Ascending aorta (tissue), 2 donors: ENCODE measurements at places on chromosomes 12 and 14.

- no peak for DNase-seq
- H3K36me3 ChIP-seq: no peaks in the 10 kb centered on the region
- no peaks in the 10 kb centered on the region for H3K4me1 ChIP-seq
- no peak overlapping the region for H3K27ac ChIP-seq
- H3K4me3 ChIP-seq: no peak overlapping the region
Observed at GRCh38 chr12:12755923-12756322, 29.5 kb upstream of the APOLD1 start.

DNA sequence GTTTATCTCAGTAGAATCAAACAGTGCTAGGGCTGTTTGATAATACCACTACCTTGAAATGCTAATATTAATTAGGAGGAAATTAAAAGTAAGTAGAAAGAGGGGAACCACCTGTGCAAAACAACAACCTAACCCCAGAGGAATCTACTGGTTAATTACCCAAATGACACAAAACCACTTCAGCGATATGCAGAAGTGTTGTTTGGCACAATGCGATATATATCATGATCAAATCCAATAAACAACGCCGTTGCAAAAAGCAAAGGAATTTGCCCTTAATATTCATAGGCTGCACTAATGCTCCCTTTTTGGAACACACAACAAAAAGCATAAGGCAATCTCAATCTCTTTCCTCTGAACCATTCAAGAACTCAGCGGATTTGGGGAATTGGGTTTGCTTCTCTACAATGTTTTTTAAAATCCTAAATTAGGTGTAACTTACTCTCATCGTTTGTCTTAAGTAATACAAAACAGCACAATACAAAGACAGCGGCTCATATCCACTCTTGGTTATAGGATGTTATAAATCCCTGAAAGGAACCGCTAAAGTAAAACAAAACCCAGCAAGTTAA lies 1.5 kb downstream of the MAP4K5 start:
- H3K4me1 ChIP-seq: peaks cover 4% of the 10 kb centered on the region
- no peaks in the 10 kb centered on the region for H3K36me3 ChIP-seq
- peak overlapping the region; percentile 77 for H3K4me3 ChIP-seq
- no peak for DNase-seq

DNA sequence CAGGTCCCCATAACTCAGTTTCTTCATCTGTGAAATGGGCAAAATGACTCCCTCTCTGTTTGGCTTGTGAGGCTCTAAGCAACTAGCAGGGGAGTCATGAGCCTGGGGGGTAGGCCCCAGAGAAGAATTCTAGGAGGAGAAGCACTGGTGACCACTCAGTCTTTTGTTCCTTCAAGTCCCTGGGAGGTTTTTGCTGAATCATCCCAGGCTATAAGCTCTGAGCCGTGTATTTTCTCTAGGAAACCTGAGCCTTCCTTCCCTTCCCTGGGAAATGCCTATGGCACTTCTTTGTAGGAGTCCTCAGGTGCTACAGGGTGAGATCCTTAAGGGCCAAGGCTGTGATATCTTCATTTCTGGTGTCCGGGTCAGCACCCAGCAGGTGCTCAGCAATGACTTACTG lies 4.5 kb downstream of the RPH3A start:
- H3K27me3 ChIP-seq: no peaks in the 10 kb centered on the region
- no peaks in the 10 kb centered on the region for H3K4me1 ChIP-seq
- no peak overlapping the region for H3K4me3 ChIP-seq
- DNase-seq: no peak

DNA sequence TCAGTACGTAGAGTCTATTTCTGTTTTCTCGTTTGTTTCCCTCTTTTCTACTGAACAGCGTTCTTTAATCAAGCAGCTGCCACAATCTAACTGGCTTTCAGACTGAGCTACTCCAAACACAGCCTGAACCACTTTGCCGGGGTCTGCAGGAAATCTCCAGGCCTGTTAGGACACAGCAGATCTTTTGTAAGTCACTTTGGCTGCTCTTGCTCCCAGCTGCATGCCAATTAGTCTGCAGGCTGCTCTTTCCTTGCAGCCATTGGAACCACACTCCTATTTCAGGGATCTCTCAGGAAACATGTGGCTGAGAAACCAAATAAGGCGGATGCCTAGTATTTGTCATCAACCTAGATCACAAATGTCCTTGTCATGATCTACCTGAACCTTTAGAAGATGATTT lies 73.6 kb downstream of the TMTC1 start:
- peaks cover 2% of the 10 kb centered on the region for H3K4me1 ChIP-seq
- H3K36me3 ChIP-seq: no peaks in the 10 kb centered on the region
- H3K4me3 ChIP-seq: no peak overlapping the region
- peak overlapping the region; percentile 43 for H3K27ac ChIP-seq
- H3K27me3 ChIP-seq: no peaks in the 10 kb centered on the region

GRCh38 chr14:53002576-53002975 lies 51.7 kb upstream of the FERMT2 start:
- no peaks in the 10 kb centered on the region for H3K4me1 ChIP-seq
- no peak for DNase-seq
- no peaks in the 10 kb centered on the region for H3K27me3 ChIP-seq
- H3K27ac ChIP-seq: no peak overlapping the region
- H3K4me3 ChIP-seq: no peak overlapping the region

GRCh38 chr12:17992002-17992656 lies 97.9 kb downstream of the RERGL start:
- H3K4me1 ChIP-seq: no peaks in the 10 kb centered on the region
- H3K27me3 ChIP-seq: no peaks in the 10 kb centered on the region
- H3K4me3 ChIP-seq: no peak overlapping the region
- H3K27ac ChIP-seq: no peak overlapping the region
- DNase-seq: no peak

DNA sequence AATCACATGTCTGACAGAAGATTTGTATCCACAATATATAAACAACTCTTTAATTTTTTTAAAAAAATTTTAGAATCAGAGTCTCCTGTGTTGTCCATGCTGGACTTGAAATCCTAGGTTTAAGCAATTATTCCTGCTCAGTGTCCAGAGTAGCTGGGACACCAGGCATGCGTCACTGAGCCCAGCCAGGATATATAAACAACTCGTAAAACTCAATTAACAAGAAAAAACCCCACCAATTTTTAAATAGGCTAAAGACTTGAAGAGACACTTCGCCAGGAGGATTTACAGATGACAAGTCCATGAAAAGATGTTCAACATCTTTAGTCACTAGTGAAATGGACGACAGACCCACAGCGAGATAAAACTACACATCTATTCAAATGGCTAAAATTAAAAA lies 2.0 kb upstream of the SCN8A start:
- H3K36me3 ChIP-seq: no peaks in the 10 kb centered on the region
- peaks cover 4% of the 10 kb centered on the region for H3K27me3 ChIP-seq
- DNase-seq: no peak

DNA sequence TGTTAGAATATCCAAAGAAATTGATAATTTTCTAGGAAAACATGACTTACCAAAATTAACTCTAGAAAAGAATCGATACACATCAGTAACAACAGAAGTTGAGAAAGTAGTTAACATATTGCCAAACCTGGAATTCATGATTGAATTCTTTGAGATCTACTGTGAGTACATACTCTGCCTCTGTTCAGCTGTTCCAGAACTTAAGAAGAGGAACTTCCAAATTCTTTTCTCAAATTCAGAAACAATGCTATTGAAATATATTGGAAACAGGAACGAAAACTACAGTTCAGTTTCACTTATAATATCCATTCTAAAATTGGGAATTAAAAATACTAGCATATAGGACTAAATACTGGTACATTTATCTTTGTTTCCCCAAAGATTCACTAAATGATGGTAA lies 57.9 kb downstream of the MARK3 start:
- no peaks in the 10 kb centered on the region for H3K4me1 ChIP-seq
- no peaks in the 10 kb centered on the region for H3K27me3 ChIP-seq
- no peak overlapping the region for H3K4me3 ChIP-seq

DNA sequence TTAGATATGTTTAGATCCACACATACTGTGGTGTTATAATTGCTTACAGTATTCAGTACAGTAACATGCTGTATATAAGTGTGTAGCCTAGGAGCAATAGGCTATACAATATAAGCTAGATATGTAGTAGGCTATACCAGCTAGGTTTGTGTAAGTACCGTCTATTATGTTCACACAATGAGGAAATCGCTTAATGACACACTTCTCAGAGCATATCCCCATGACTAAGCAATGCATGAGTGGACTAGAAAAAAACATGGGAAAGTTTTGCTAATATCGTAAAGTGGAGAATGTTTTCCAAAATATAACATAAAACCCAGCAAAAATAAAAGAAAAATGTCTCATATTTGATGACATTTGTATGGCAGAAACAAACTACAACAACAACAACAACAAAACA lies 27.3 kb downstream of the AKAP3 start:
- H3K27ac ChIP-seq: no peak overlapping the region
- H3K36me3 ChIP-seq: no peaks in the 10 kb centered on the region
- H3K27me3 ChIP-seq: no peaks in the 10 kb centered on the region
- no peak overlapping the region for H3K4me3 ChIP-seq
- H3K4me1 ChIP-seq: no peaks in the 10 kb centered on the region

- H3K27ac ChIP-seq: no peak overlapping the region
- peaks cover 10% of the 10 kb centered on the region for H3K4me1 ChIP-seq
- H3K36me3 ChIP-seq: no peaks in the 10 kb centered on the region
- no peak overlapping the region for H3K4me3 ChIP-seq
- H3K27me3 ChIP-seq: no peaks in the 10 kb centered on the region
Observed at GRCh38 chr14:98949051-98949450, 322.9 kb downstream of the BCL11B start.

DNA sequence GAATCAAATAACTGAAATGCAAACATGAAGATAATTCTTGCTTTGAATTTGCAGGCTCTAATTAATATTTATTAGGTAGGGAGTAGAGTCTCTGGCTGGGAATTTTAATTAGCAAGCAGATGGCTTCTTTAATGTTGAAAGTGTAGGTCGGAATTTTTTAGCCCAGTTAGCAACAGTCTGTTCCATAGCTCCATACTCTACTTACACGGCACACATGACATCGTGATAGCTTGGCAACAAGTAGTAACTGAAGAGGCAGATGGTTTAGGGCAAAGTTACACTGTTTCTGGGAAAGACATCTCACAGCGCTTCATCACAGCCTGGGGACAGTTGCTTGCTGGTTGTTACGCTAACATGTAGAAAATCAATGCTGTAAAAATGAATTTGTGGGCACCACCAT lies 710.7 kb downstream of the GALC start:
- DNase-seq: no peak
- no peaks in the 10 kb centered on the region for H3K4me1 ChIP-seq
- H3K27ac ChIP-seq: no peak overlapping the region
- H3K36me3 ChIP-seq: no peaks in the 10 kb centered on the region
- no peaks in the 10 kb centered on the region for H3K27me3 ChIP-seq

DNA sequence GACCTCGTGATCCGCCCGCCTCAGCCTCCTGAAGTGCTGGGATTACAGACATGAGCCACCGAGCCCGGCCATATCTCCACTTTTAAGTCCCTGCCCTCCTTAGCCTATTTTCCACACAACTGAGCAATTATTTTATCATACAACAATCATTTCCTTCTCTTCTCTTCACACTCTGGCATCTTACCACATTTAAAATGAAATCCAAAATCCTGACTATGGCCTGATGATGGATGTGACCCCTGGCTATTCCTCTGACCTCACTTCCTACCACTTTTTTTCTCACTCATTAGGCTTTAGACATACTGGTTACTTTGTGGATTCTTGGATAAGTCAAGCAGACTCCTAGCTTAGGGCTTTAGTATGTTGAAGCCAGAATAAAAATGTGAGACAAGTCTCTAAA lies 21.9 kb upstream of the EID3 start:
- peak overlapping the region; percentile 86 for H3K27ac ChIP-seq
- no peak overlapping the region for H3K4me3 ChIP-seq
- no peaks in the 10 kb centered on the region for H3K27me3 ChIP-seq

DNA sequence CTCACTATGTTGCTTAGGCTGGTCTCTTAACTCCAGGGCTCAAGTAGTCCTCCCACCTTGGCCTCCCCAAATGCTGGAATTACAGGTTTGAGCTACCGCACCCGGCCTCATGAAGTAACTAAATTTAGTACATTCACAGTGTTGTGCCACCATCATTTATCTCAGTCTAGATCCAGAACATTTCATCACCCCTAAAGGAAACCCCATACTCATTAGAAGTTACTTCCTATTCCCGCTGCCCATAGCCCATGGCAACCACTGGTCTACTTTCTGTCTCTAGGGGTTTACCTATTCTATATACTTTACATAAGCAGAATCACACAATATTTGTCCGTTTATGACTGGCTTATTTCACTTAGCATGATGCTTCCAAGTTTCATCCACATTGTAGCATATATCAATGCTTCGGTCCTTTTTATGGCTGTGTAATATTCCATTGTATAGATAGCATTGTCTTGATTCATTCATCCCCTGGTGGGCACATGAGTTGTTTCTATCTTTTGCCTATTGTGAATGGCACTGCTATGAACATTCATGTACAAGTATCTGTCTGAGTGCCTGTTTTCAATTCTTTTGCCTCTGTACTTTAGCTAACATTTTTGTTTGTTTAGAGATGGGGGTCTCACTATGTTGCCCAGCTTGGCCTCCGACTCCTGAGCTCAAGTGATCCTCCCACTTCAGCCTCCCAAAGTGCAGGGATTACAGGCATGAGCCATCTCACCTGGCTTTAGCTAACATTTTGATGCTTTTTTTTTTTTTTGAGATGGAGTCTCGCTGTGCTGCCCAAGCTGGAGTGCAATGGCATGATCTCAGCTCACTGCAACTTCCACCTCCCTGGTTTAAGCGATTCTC lies 10.2 kb upstream of the SH2B3 start:
- no peaks in the 10 kb centered on the region for H3K27me3 ChIP-seq
- H3K4me3 ChIP-seq: no peak overlapping the region
- DNase-seq: no peak
- H3K4me1 ChIP-seq: no peaks in the 10 kb centered on the region

- H3K36me3 ChIP-seq: no peaks in the 10 kb centered on the region
- no peak for DNase-seq
- H3K27ac ChIP-seq: no peak overlapping the region
- no peaks in the 10 kb centered on the region for H3K27me3 ChIP-seq
- H3K4me3 ChIP-seq: no peak overlapping the region
Observed at GRCh38 chr14:105945896-105946295, 419.5 kb downstream of the TMEM121 start.

- no peak for DNase-seq
- H3K36me3 ChIP-seq: no peaks in the 10 kb centered on the region
- no peak overlapping the region for H3K27ac ChIP-seq
- no peak overlapping the region for H3K4me3 ChIP-seq
Observed at GRCh38 chr12:22880807-22881206, 255.8 kb downstream of the ETNK1 start.

- no peak overlapping the region for H3K27ac ChIP-seq
- H3K27me3 ChIP-seq: no peaks in the 10 kb centered on the region
- no peaks in the 10 kb centered on the region for H3K36me3 ChIP-seq
- peak; percentile 38 for DNase-seq
Observed at GRCh38 chr14:104435147-104436046, 144.2 kb upstream of the C14orf180 start.

- no peaks in the 10 kb centered on the region for H3K27me3 ChIP-seq
- peak overlapping the region; percentile 12 for H3K4me3 ChIP-seq
- H3K4me1 ChIP-seq: peaks cover 27% of the 10 kb centered on the region
- no peaks in the 10 kb centered on the region for H3K36me3 ChIP-seq
Observed at GRCh38 chr12:46572644-46573346, 200.2 kb upstream of the SLC38A2 start.
